ENCODE measurements at places on chromosomes 2 and 18. TPM values are rescaled to one million over a fixed set of nuclear protein-coding genes. Genes with fewer than 3 reads are reported as not detected.

DNA sequence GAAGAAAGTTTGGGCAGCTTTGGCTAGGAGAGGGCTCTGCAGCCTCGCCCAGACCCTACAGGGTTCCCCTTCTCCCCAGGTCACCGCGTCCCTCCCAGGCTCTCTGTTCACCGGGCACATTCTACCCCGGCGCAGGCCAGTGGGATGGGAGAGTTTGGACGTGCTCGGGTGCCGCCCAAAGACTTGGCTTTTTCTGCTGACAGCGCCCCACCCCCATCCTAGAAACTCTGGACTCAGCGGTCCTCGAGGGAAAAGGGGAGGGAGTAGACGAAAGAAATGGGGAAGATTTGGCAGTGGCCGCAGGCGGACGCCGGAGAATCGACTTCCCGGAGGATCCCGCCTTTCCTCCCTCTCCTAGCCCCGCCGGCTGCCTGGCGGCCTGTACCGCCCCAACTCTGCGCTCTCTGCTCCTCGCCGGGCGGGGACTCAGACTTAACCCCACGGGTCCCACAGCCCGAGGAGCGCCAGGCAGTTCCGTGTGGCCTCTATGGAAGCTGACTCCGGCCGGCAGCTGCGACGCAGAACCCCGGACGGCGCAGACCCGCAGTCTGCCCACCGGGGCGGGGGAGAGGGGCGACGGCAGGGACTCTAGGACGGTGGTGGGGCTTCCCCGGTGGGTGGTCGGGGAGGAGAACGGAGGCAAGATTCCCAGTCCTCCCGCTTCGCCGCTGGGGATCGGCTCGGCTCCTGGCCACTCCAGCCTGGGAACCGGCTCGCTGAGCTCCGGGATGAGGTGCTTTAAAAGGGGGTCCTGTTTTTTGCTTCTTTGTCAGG is 863 bp upstream of the SIX2 start:
- DNase-seq, result peak; percentile 69

GRCh38 chr2:17115042-17115441 is 403.2 kb downstream of the RAD51AP2 start:
- DNase-seq, result no peak

DNA sequence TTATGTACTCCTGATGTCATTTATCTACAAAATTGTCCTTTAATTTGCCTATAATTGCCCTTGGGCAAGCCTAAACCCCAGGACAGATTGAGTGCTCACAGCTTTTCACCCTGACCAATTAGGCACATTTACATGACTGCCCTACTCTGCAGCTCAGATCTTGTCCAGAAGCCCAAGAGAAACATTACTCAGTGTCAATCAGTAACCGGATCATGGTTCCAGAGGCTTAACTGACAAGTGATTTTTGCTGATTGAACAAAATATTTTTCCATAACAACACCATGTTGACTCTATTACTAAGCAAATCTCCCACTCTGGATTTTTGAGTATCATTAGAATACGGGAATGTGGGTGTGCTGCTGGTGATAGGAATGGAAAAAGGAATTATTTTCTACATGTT is 465.4 kb upstream of the TNP1 start:
- no peak for DNase-seq

- no peak for DNase-seq
Measured at GRCh38 chr18:42929857-42930256, 185.6 kb downstream of the RIT2 start.

- DNase-seq, result no peak
Measured at GRCh38 chr18:41674506-41674905, 280.5 kb upstream of the PIK3C3 start.

DNA sequence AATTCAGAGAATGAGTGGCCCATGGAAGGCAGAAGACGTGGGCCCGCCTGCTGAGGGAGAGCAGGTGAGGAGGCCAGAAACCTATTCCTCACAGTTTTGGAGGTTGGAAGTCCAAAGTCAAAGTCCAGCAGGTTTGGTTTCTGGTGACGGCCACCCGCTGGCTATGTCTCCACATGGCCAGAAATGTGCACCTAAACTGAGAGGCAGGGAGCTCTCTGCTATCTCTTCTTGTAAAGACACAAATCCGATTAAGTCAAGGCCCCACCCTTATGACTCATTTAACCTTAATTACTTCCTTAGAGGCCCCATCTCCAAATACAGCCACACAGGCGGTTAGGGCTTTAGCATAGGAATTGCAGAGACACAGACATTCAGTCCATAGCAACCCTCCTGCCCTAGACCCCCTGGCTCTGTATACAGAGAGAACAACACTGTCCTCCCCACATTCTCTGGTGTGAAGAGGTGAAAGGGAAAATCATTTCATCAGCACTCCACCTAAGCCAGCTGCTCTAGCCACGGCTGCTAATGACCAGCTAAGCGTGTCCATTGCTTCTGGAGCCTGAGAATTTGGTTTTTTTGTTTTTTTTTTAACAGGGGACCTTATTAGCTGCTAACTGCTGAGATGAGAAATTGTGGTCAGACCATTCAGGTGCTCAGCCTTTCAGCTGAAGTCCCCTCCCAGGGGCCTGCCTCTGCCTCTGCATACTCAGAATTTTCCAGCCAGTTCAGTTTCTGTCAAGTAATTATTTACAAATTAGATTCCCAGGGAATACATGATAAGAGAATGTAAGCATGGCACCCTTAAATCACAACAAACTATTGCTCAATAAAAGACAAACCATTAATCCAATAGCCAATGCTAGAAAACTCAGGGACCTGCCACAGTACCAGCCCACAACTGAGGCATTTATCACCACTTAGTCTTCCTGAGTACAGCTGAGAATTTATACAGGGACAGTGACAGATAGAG is 368.7 kb upstream of the ID2 start:
- DNase-seq, result no peak

DNA sequence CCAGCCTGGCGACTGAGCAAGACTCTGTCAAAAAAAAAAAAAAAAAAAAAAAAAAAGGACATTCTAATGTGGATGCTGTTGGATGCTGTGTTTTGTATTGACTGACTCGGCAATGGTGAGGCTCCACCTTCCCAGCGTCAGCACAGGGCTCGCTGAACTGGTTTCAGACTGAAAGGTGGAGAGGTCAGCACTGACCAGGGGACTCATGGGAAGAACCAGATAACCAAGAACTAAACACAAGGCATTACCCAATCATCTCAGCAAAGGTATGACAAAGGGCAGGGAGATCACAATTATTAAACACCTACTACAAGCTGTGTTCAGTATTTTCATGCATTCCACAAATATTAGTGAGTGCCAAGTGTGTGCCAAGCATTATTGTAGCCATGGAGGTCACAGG is 103.2 kb downstream of the LRATD1 start:
- no peak for DNase-seq

DNA sequence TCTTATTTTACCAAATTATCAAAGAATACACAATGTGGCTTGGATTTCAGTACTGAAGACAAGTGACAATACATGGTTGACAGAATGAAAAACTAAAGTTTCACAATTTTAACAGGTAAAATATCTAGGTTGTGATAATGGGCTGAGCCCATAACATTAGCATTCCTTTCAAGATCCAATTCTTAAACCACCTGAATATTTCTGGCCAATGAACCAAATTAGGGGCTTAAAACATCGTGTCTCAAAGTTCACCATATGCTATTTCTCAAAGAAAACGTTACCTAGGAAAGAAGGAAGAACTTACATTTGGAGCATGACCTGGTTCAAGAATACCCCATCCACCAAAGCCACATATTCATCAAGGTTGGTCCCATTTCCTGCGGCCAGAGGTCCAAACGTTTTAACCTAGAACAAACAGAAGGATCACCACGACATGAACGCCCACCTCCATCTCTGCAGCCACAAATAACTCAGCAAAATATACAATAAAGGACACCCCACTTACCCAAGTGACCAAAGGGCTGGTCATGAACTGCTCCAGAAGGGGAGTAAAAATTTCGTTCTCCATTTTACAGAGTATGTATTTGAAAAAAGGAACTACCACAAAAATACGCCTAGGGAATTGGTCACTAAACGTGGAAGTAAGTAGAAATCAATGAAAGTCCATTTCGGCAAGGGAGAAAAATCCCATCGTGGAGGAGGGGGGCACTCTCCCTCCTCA is 984 bp downstream of the CCDC88A start:
- DNase-seq, result peak; percentile 22

DNA sequence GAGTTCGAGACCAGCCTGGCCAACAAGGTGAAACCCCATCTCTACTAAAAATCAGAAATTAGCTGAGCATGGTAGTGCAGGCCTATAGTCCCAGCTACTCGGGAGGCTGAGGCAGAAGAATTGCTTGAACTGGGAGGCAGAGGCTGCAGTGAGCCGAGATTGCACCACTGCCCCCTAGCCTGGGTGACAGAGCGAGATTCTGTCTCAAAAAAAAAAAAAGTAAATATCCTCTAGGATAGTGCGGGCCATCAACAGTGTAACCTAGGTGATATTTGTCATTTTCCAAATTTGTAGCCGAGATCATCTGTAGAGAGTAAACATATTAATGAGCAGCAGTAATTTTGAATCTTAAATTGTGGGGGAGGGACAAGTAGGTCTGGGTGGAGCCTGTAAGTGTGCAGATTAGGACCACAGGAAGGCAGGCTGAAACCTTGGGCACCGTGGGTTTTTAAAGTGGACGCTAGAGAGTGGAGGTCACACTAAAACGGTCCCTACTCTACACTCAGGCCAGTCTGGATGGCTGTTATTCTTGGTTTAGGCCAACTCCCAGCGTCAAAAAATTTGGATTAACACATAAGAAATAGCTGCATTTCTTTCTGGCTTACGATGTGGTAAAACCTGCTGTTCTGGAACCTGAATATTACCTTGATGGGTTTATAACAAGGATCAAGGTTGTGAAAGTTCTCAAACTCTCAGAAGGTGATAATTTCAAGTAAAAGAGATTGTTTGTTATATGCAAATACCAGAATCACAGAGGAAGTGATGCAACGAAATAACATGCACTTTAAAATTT is 22.7 kb upstream of the TET3 start:
- DNase-seq, result no peak

GRCh38 chr2:2933426-2933825 is 444.2 kb downstream of the EIPR1 start:
- no peak for DNase-seq

DNA sequence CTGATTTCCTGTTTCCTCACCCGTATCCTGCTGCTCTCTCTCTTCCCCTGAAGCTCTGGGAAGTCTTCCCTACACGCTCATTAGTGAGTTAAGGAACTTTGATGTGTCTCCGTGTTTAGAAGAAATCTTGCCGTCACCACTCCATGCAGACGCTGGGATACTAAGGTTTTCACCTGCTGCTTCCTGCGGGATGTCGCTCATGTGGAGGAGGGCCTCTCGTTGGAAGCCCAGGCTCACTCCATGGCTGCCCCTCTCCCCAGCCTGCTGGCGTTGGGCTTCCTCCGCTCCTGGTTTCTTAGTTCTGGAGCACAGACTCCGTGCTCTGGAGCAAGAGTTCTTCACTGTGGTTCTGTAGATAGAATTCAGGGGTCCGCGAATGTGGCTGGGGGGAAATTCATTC is 326.3 kb downstream of the GBX2 start:
- DNase-seq, result no peak

DNA sequence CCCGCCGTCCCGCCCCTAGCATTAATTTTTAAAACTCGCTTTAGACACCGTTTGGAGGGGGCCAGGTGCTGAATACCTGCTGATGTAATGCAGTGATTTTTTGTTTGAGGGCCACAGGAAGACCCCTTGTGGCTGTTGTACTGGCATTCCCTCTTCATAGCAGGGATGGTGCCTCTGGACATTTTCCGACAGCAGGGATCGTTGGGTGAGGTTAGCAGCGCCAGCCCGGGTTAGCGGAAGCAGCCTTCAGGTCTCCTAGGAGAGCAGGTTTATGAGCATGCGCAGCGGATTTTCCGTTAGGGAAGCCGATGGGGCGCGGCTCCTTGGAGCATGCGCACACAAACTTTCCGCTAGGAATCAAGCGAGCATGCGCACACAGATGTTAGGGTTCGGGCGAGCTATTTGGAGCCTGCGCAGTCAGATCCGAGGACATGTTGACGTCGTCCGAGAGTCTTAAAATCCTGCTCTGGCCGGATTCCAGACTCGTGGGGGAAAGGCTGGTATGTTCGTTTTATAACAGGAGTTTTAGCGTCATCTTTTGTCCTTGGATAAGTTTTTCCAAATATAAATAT is 17.2 kb upstream of the C2orf74 start:
- peak; percentile 99 for DNase-seq

DNA sequence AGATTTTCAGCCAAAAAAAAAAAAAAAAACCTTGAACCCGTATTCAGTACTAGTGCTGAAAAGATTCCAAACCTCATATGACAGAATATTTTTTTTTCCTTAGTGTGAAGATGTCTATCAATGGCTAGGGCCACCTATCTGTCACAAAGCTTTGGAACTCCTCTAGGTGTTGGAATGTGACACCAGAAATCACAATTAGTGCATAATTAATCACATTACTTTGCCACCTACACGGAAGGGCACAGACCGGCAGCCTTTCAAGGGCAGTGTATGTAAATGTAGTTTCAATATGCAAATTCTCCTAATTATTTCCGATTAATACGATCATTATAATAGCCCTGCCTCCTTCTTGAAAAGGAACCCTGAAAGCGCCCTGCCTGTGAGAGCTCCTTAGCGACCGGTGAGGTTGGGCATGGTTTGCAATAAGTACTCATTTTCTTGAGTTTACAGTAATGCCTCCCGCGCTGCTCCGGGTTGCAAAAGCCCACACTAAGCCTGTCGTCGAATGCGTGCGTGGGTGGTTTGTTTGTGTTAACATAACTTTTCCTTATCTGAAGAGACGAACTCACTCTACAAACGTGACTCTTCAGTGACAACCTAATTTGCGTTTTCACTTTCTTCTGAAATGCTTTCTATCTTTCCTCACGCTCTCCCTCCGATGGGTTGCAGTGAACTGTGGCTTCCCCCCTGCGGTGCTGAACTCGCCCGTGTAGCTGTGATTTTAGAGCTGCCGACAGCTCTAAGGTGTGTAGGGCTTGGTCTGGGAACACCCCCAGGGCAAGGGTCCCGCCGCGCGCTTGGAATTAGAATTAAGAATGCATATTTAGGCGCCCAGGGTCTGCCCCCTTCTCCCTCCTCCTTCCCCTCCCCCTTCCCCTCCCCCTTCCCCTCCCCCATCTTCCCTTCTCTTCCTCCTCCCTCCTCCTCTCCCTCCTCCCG is 765 bp upstream of the ID2 start:
- peak; percentile 80 for DNase-seq

- DNase-seq, result no peak
Measured at GRCh38 chr2:80037310-80037709, 267.2 kb downstream of the LRRTM1 start.

- DNase-seq, result no peak
Measured at GRCh38 chr2:198371921-198372543, 567.6 kb downstream of the PLCL1 start.

GRCh38 chr18:31646332-31647126 is 37.9 kb downstream of the B4GALT6 start:
- DNase-seq, result no peak

GRCh38 chr18:46332286-46332801 is 228.2 kb downstream of the HAUS1 start:
- no peak for DNase-seq

The ABCG8 gene
- polyA plus RNA-seq, result not detected

The MRPL44 gene
- polyA plus RNA-seq, result 39.0 TPM

The CHPF gene
- 15.1 TPM for polyA plus RNA-seq

The RAB27B gene
- polyA plus RNA-seq, result 11.7 TPM

The ZFAND2B gene
- 19.0 TPM for polyA plus RNA-seq

Data from A549 (cell line).